Left hindlimb (tissue), 1 donor: ENCODE measurements at places on chromosomes 11 and 22.
A peak's percentile ranks its signal among the peaks of the same experiment; 100 is the strongest.

DNA sequence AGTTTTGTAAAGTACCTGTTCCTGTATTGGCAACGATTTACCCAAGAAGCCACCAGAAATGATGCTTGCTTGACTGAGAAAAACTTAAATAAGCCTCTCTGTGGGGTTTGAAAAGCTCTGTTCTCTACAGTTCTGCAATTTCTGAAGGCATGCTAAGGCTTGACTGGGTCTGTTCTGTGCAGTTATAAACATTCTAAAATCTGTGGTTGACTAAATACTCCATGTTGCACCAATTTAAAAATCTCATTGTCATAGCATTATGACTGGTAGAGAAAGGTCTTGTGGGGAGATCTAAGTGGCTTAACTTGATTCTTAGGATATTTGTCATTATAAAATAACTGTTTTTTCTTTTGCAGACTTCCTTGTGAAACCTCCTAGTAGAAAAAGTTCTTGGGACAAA, 73.7 kb downstream of the MTMR3 start:
- DNase-seq, result no peak

- no peak for DNase-seq
These were observed 28.2 kb downstream of the JHY start for GRCh38 chr11:122910775-122911174.

GRCh38 chr22:41237036-41237706, 3.6 kb downstream of the CHADL start:
- DNase-seq, result no peak

GRCh38 chr11:73996161-73996747, 12.6 kb downstream of the UCP3 start:
- no peak for DNase-seq

- no peak for DNase-seq
These were observed 7.5 kb upstream of the KRTAP5-7 start for GRCh38 chr11:71519546-71519945.

- DNase-seq, result no peak
These were observed 5.1 kb downstream of the OR10V1 start for GRCh38 chr11:59708537-59708936.

GRCh38 chr11:33970984-33971466, 79.1 kb upstream of the LMO2 start:
- peak; percentile 51 for DNase-seq
